ENCODE measurements at places on chromosomes 3 and 15.

DNA sequence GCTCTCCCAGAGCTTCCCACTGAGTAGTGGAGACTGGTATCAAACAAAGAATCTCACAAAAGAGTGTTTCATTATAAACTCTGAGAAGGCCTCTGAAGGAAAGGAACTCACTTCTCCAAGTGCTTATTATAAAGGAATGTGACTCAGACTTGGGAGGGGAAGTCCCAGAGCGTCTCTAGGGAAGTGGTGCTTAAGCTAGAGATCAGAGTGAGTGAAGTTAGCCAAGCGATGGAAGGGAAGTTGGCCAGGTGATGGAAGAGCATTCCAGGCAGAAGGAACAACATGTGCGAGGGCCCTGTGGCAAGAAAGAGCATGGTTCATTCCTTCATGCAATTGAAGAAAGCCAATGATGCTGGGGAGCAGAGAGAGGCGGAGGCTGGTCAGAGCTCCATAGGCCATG lies 2.3 kb downstream of the XYLB start:
- no peak for DNase-seq

- peak; percentile 44 for DNase-seq
Observed at GRCh38 chr3:52372822-52373504, 56.8 kb downstream of the DNAH1 start.

- DNase-seq, result no peak
Observed at GRCh38 chr3:66312039-66312438, 91.2 kb downstream of the SLC25A26 start.

GRCh38 chr15:94119298-94119811 lies 112.0 kb upstream of the MCTP2 start:
- peak; percentile 38 for DNase-seq
